Activated CD4-positive, alpha-beta memory T cell treated with anti-CD3 and anti-CD28 coated beads, Interleukin-2, amount 10 ng/mL, durations not matched to agents 7 days and 5 days (primary cell): ENCODE measurements at places on chromosomes 3 and 15. TPM values are rescaled to one million over a fixed set of nuclear protein-coding genes. Genes with fewer than 3 reads are reported as not detected.

Gene OR5H1
- not detected for total RNA-seq

Gene MEX3B
- total RNA-seq = 0.93 TPM

Gene SMCO1
- not detected for total RNA-seq

Gene NKTR
- 97.8 TPM for total RNA-seq

Gene MYO5C
- total RNA-seq = 1.4 TPM

Gene UBP1
- 59.8 TPM for total RNA-seq

Gene AGTR1
- not detected for total RNA-seq

Gene DPPA2
- not detected for total RNA-seq

Gene CHRNA7
- not detected for total RNA-seq

Gene CLDN16
- not detected for total RNA-seq

Gene TMCO5A
- total RNA-seq = not detected

Gene ANKRD63
- total RNA-seq = not detected

Gene CCDC191
- total RNA-seq = 2.6 TPM
